ENCODE measurements at places on chromosomes 16 and 17. TPM values are rescaled to one million over a fixed set of nuclear protein-coding genes. Genes with fewer than 3 reads are reported as not detected.

The ITGB3 gene
- total RNA-seq = 7.2 TPM

The BCL6B gene
- not detected for total RNA-seq

The TBC1D3K gene
- not detected for total RNA-seq

The EPX gene
- not detected for total RNA-seq

The FBXW10 gene
- 0.11 TPM for total RNA-seq

The SCNN1B gene
- total RNA-seq = not detected

The MYH1 gene
- 0.11 TPM for total RNA-seq

The ZFP90 gene
- 20.6 TPM for total RNA-seq

The CLEC3A gene
- not detected for total RNA-seq

The WNT9B gene
- not detected for total RNA-seq

The ESRP2 gene
- total RNA-seq = 0.32 TPM

The UTS2R gene
- total RNA-seq = not detected

The CA7 gene
- total RNA-seq = 0.65 TPM

The SLC13A5 gene
- not detected for total RNA-seq

The NEUROD2 gene
- not detected for total RNA-seq

The TMEM88 gene
- not detected for total RNA-seq

The EXOC7 gene
- 101 TPM for total RNA-seq

The IRX6 gene
- total RNA-seq = not detected

The PMFBP1 gene
- not detected for total RNA-seq

The KRT23 gene
- not detected for total RNA-seq

The TMC5 gene
- not detected for total RNA-seq

The LITAF gene
- total RNA-seq = 83.2 TPM

The NPIPA1 gene
- 78.5 TPM for total RNA-seq
